ENCODE measurements at places on chromosomes 3 and 15. TPM values are rescaled to one million over a fixed set of nuclear protein-coding genes. Genes with fewer than 3 reads are reported as not detected.
A peak's percentile ranks its signal among the peaks of the same experiment; 100 is the strongest.

DNA sequence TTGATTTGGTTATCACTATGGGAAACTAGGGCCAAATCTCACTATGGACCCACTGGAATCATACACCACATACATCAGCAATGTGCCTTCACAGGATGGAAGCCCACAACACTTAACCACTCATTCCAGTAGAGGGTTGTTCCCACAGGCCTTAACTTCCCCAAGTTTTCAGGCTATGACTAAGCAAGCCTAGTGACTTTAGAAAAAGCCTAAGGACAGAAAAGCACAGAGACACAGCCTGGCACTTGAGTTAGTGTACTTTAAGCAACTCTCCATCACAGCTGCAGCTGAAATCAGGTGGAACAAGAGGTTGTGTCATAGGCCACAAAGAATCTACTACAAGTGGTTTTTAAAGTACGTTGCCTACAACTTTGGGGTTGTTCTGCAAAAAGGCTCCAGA, 128.7 kb downstream of the LRRN1 start:
- DNase-seq: no peak

- DNase-seq: no peak
Measured at GRCh38 chr3:66756468-66757036, 241.6 kb upstream of the KBTBD8 start.

DNA sequence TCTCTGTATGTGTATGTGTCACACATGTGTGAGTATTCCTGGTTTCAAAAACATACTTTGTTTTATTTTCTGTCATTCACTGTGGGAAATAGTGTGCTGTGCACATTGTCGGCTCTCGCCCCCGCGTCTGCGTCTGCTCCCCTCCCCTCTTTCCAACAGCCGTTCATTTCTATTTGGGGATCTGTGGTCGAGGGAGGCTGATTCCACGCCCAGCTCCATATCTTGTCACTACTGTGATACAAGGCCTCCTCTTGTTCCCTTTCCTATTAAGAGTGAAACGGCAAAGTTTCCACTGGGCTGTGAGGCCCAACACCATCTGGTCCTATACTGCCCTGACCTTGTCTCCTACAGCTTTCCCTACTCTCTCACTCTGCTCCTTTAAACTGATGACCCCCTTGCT, 172.5 kb upstream of the LRIG1 start:
- no peak for DNase-seq

ABHD5 gene
- total RNA-seq: 18.4 TPM

DNA sequence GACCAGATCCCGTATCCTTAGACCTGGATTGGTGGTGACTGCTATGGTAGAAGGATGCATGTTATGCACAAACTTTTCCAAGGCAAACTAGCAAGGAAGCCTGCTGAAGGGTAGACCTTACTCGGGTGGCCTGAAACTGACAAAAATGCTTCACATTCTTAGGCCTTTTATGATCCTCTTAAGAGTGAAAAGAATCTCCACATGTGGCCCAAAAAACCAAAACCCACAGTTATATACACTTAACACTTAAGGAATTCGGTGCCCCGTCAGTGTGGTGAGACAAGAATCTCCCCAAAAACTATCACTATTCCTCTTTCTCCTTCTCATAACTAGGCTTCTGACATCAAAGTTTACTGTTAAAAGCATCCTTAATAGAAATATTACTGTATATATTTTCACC, 130.1 kb upstream of the SOX2 start:
- DNase-seq: no peak

FBXO40 gene
- total RNA-seq: not detected

DNA sequence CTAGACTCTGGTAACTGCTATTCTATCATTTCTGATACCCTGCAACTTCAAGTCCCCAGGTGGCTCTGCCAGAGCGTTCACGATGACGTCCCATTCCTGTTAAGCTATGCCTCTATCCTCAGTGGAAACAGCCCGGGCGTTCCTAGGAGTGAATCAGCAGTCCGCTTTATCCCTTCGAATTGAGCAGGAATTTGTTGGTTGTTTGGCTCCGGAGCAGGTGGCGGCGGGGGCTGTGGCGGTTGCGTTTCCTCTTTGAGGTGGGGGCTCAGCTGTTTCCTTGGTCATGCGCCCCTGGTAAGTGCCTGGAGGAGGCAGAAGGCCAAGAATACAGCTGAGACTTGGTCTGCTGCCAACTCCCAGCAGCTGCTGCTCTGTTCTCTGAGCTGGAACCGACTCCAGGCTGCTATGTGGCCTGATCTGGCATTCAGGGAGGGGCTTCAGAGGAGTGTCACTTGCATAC, 25.2 kb downstream of the ARPP21 start:
- DNase-seq: peak; percentile 6

GRCh38 chr15:28981351-28981720, 95.6 kb downstream of the APBA2 start:
- no peak for DNase-seq

- no peak for DNase-seq
Measured at GRCh38 chr15:27787931-27788330, 311.2 kb downstream of the OCA2 start.

DNA sequence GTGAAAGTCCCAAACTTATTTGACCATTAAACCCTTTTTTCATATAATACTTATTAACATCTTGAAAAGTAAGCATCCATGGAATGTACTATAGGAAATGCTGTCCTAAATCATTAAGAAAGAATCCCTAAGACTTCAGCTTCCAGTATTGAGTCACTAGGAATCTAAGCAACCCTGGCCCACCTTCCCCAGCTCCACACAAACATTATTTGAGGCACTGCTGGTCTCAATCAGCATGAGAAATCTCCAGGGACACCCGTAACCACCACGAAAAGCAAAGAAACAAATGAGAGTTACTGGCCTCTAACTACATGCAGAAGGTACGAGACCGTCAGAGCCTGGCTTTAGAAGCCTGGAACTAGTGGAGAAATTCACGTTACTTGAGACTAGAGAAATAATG, 68.2 kb downstream of the POLQ start:
- DNase-seq: no peak

DNA sequence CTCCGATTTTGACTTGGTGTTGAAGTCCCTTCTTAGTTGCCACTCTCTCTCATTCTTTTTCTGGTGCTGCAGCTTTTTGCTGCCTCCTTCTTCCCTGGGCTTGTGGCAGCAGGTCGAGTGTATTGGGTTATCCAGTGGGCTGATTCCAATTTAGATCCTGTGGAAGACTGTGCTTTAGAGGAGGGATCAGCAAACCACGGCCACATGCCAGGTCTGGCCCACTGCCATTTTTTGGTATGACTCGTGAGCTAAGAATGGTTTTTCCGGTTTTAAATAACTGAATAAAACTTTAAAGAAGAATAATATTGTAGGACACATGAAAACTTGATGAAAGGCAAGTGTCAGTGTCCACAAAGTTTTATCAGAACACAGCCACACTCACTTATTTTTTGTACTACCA, 330.5 kb downstream of the ROBO2 start:
- peak; percentile 39 for DNase-seq

DNA sequence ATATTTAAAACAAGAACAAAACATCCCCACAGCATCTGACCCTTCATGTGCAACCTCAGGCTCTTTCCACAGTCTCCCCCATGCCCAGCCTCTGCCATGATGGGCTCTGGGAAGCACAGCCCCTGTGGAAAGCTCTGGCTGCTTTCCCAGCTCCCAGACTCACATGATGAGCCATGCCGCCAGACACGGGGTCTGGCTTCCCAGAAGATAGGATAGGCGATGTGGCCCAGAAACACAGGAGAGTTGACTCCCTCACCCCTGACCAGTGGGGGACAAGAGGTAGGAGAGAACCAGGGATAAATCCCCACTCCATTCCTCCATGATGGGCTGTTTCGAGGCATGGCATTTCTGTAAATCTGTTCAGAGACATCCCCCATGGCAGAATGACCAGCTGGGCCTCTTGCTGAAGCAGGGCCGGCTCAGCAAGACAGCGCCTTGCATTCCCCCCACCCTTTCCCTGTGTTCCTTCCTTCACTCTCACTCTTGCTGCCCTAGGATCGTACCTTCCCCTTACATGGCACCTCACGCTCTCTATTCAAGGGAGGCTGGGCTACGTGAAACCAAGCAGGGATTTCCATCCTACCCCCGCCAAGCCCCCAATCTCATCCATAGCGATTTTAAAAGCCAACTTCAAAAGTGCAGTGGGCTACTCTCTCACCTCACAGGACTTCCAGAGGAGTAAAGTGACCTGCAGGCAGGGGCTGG, 192.4 kb downstream of the ABHD5 start:
- no peak for DNase-seq

GRCh38 chr15:80152896-80153876, at the start of gene FAH:
TSS of gene FAH (plus strand) at chr15:80152999. CDS start at chr15:80153055, 56 bp downstream.
- peak; percentile 49 for DNase-seq

GRCh38 chr3:24740326-24740725, 245.7 kb upstream of the THRB start:
- no peak for DNase-seq

DNA sequence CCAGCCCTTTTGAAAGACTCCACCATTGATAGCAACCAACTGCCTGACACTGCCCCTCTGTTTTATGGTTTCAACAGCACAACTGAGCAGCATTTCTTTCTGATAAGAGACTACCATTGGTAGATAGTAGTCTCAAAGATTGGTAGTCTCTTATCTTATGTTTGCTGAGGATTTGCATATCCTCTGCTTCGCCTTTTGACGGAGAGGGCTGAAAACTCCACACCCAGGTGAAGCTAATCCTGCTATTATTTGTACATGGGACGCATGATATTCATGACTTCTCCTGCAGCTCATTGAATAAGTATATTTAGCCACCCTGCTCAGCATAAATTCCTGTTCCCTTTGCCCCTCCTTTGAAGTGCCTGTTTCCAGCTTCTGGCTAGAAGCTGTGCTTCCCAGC, 119.4 kb upstream of the STRIT1 start:
- DNase-seq: no peak

GRCh38 chr15:39034816-39035215, 470.2 kb upstream of the RASGRP1 start:
- no peak for DNase-seq

PSTPIP1 gene
- 0.19 TPM for total RNA-seq

GRCh38 chr15:44130778-44131177, 64.3 kb downstream of the FRMD5 start:
- DNase-seq: no peak

DNA sequence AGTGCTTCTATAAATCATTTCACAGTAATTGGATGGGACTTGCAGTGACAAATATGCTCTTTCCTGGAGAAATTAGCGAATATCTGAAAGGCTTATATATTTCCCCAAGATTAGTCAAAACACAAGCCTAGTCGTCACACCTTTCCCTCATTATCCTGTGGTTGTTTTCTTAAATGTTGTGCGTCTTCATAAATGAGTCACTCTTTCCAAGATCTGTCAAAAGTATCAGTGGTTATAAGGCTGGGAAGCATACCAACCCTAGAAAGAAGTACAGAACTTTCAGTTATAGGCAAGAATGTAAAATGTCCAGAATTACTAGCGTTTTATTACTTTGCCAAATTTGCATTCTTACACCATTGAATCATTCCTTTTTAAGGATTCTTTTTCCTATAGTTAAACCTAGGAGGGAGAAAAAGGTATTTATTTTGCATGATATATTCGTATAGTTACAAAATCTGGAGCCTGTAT, 33.6 kb downstream of the TMEM212 start:
- DNase-seq: peak; percentile 78

DNA sequence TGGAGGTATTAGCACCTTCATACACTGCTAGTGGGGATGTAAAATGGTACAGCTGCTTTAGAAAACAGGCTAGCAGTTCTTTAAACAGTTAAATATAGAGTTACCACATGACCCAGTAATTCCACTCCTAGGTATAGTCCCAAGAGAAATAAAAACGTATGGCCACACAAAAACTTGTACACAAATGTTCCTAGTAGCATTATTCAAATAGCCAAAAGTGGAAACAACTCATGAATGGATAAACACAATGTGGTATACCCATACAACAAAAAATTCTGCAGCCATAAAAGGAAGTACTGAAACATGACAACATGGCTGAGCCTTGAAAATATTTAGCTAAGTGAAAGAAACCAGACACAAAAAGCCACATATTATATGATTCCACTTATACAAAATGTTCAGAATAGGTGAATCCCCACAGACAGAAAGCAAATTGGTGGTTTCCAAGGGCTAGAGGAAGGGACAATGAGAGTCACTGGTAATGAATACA, 40.8 kb upstream of the KLF13 start:
- DNase-seq: no peak

CCR8 gene
- total RNA-seq: not detected

- DNase-seq: peak; percentile 81
Measured at GRCh38 chr3:99920481-99921376, 103.1 kb downstream of the CMSS1 start.

GRCh38 chr3:106438887-106439286, 570.1 kb upstream of the CBLB start:
- DNase-seq: no peak

DNA sequence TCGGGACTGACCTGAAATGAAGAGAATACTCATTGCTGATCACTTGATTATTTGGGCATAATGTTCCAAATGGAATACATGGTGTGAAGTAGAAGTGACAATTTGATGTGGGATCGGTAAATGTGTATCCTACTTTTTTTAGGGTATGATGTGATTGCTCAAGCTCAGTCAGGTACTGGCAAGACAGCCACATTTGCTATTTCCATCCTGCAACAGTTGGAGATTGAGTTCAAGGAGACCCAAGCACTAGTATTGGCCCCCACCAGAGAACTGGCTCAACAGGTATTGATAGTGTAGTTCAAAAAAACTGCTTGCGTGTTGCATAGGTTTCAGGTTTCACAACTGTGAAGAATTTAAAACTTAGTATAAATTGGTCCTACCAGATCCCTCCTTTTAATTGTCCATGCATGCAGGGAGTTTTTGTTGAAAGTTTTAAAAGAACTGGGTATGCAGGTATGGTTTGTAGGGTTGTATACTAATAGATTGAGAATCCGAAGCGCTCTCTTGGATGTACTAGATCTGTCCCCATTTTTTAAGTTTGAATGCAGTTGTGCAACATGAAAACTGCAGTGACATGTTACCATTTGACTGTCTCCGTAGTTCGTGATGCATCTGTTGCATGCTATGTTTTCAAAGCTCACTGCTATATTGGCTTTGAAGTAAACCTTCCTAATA, 1.6 kb downstream of the EIF4A2 start:
- DNase-seq: no peak

DNA sequence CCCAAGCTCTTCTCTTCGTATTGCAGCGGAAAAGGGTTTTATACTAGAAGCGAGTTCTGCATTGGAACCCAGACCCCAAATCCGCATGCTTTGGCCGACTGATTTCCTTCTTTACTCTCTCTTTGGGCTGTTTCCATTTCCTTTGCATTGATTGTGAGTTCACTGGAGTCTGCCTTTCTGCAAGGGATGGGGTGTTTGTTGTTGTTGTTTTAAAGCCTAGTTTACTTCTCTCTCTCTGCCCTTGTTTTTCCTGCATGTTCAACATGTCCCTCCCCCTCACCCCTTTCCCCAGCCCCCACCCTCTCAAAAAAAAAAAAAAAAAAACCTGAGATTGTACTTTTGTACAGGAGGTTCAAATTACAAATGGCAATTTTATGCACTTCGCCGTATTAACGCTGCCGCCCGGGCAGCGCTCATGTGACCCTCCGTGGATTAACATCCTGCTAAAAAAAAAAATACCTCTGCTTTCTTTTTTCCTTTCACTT, 2.2 kb downstream of the NR2F2 start:
- no peak for DNase-seq

- peak; percentile 70 for DNase-seq
Measured at GRCh38 chr3:124846189-124846588, 41.0 kb downstream of the ITGB5 start.

DLG1 gene
- 46.6 TPM for total RNA-seq

HRG gene
- total RNA-seq: not detected

- no peak for DNase-seq
Measured at GRCh38 chr3:99485286-99485685, 153.1 kb upstream of the COL8A1 start.

Measured in H4 (cell line).